ENCODE measurements at places on chromosomes 7 and 10.

DNA sequence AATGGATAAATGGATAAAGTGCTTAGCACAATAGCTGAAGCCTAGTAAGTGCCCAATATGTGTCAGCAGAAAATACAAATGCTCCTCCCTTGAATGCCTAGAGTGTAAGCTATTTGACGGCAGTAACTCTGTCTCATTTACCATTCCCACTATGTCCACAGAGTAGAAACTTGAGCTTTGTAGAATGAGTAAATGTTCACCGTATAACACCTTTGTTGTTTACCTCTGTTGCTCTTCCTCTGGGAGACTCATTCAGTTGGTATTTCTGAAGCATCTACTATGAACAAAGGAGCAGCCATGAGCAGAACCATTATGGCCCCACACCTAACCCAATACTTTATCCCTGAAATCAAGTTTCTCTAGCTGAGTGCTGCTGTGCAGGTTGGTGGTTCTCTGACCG, 8.4 kb upstream of the SLC16A12 start:
- DNase-seq, result no peak

DNA sequence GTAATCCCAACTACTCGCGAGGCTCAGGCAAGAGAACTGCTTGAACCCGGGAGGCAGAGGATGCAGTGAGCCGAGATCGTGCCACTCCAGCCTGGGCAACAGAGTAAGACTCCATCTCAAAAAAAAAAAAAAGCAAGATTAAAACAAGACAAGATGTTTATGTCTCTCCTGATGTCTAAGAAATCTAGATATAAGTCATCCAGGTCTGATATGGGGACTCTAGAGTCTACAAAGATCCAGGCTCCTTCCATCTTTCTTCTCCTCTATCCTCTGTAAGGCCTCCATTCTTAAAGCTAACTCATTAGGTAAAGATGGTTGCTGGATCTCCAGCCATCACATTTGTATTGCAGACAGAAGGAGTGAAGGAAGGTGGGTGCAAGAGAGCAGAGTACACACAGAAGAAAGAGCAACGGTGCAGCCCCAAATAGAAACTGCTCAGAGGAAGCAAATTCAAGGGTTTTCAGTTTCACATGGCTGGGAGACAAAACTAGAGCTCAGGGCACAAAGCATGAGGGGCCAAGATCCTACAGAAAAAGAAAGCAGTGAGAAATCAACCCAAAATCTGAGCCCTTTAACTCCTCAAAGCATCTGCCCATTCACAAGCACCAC, 57.6 kb downstream of the USP6NL start:
- DNase-seq, result no peak

- DNase-seq, result no peak
These were observed 558.9 kb upstream of the MGMT start for GRCh38 chr10:128908099-128908498.

GRCh38 chr7:13879994-13880686, 109.3 kb downstream of the ETV1 start:
- no peak for DNase-seq

DNA sequence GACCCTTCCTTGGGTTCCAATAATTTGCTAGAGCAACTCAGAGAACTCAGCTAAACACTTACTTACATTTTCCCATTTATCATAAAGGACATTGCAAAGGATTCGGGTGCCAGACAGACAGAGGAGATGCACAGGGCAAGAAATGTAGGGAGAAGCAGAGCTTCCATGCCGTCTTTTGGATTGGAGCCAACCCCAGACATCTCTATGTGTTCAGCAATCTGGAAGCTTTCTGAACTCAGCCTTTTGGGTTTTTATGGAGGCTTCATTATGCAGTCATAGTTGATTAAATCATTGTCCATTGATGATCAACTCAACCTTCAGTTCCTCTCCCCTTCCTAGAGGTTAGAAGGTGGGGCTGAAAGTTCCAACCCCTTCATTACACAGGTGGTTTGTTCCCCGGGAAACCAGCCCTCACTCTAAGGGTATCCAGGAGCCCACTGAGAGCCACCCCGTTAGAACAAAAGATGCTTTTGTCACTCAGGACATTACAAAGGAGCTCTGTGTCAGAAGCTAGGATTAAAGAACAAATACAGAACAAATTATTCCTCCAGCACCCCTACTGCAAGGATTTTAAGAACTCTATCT, 211.9 kb upstream of the VSTM2A start:
- peak; percentile 53 for DNase-seq

Data from Ammon's horn (tissue), 1 donor.